Activated T-helper 17 cell treated with anti-CD3 and anti-CD28 coated beads, Interleukin-2, amount 50 U/mL, for 72 hours (primary cell): ENCODE measurements at places on chromosomes 2 and 18. TPM values are rescaled to one million over a fixed set of nuclear protein-coding genes. Genes with fewer than 3 reads are reported as not detected.

GRCh38 chr2:201419986-201420385 is 31.3 kb downstream of the TRAK2 start:
- peak; percentile 45 for ATAC-seq

GRCh38 chr2:148607566-148607965 is 37.0 kb upstream of the EPC2 start:
- no peak for ATAC-seq

- ATAC-seq = no peak
Measured at GRCh38 chr2:182406221-182406620, 20.6 kb downstream of the PDE1A start.

DNA sequence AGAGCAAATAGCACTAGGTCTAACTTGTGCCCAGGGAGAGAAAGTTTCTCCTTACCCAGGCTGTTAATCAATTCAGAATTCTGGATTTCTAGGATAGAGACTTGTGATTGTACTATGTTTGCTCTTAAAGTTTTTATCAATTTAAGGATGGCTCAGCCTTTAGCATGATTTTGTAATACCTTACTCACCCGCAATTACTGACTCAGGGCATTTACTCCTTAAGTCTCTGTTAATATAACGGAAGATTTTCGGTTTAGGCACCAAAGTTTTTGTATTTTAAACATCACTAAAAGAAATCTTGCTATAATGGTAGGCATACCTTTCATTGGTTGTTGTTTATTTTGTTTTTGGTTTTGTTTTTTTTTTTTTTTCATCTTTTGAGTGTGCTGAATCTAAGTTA is 358.2 kb downstream of the RBM43 start:
- no peak for ATAC-seq

GRCh38 chr18:13623348-13623747 is 103.0 kb downstream of the FAM210A start:
- ATAC-seq = no peak

DNA sequence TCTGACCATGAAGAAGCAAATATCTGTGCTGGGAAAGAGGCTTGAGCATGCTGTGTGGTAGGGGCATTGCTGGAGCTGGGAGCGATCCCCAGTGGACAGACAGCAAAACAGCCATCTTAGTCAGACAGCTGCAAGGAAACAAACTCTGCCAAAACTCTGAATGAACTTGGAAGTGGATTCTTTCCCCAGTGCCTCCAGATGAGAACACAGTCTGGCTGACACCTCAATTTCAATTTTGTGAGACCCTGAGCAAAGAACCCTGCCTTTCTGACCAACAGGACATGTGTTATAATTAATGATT is 23.2 kb upstream of the FAP start:
- no peak for ATAC-seq

GRCh38 chr2:221304916-221305315 is 267.2 kb downstream of the EPHA4 start:
- ATAC-seq = no peak

DNA sequence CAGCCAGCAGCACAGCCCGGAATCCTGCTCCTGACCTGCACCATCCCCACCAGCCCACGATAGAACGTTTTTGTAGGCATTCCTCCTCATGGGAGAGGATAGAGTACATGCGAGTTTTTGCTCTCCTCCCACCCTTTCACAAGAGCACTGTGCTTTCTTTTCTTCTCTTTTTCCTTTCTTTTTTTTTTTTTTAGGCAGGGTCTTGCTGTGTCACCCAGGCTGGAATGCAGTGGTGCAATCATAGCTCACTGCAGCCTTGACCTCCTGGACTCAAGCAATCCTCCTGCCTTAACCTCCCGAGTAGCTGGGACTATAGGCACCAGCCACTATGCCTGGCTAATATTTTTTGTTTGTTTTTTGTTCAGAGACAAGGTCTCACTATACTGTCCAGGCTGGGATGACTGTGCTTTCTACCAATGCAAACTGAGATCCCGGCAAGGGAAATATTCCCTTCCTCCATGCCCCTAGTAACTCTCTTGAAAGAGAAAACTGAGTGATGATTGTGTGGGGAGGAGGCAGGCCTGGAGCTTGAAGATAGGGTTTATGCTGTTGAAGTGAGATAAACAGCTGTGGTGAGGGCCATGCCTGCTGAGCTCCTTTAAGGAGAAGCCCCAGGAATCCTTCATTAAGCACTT is 82.6 kb upstream of the TXNDC2 start:
- ATAC-seq = no peak

DNA sequence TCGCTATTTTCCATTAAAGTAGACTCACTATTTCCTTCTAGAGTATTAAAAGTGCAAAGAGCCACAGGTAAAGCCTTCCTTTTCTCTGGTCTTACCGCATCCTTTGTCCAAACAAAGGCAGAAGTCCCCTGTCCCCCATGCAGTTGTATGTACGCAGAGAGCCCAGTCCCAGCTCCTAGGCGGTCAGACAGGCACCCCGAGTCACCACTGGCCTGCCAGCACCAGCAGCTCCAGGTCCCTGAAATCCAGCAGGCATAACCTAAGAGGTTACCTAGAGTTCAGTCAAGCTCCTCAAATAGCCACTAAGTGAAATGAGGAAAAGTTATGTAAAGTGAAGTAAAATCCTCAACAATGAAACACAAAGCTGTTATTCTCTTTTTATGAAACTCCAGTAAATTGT is 60.4 kb upstream of the TWIST2 start:
- no peak for ATAC-seq

- no peak for ATAC-seq
Measured at GRCh38 chr2:1594373-1595171, 149.7 kb downstream of the PXDN start.

- ATAC-seq = no peak
Measured at GRCh38 chr2:194301946-194302345, 1355.1 kb upstream of the SLC39A10 start.

- no peak for ATAC-seq
Measured at GRCh38 chr2:26674771-26675170, 17.8 kb upstream of the KCNK3 start.

DNA sequence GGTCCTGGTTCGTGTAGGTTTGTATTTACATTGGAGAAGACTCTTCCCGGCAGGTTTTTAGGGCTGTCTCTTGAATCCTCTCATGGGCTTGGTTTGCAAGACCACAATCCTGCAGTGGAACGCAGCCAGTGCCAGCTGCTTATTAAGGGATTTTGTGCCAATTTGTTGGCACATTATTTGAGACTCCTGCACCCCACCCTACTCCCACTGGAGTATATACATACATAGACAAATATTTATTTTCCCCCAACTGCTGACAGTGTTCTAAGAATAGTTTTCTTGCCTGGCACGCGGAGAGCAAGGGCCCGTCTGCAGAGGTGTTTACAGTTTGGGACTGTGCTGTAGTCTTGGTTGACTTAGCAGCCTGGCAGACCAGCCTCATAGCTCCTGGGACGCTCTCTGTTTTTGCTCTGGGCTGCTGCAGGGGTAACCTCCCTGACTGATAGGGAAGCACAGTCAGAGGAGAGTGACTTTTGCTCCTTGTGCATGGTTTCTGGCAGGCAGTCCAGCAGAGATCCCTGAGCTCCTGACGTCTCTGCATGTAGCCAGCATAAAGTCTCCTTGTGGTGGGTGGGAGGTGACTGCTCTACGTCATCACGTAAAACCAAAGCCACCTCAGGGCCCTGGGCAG is 1.9 kb downstream of the LDLRAD4 start:
- no peak for ATAC-seq

- peak; percentile 61 for ATAC-seq
Measured at GRCh38 chr18:77102259-77103040, 30.1 kb downstream of the MBP start.

- no peak for ATAC-seq
Measured at GRCh38 chr2:227716501-227716900, 1.3 kb downstream of the SLC19A3 start.

DNA sequence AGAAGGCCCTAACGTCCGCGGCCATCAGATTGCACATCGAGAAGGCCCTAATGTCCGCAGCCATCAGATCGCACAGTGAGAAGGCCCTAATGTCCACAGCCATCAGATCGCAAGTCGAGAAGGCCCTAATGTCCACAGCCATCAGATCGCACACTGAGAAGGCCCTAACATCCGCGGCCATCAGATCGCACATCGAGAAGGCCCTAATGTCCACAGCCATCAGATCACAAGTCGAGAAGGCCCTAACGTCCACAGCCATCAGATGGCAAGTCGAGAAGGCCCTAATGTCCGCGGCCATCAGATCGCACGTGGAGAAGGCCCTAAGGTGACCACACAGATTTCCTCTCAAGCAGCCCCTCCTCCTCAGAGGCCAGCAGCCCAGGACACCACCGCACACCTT is 193.2 kb upstream of the PXDN start:
- no peak for ATAC-seq

DNA sequence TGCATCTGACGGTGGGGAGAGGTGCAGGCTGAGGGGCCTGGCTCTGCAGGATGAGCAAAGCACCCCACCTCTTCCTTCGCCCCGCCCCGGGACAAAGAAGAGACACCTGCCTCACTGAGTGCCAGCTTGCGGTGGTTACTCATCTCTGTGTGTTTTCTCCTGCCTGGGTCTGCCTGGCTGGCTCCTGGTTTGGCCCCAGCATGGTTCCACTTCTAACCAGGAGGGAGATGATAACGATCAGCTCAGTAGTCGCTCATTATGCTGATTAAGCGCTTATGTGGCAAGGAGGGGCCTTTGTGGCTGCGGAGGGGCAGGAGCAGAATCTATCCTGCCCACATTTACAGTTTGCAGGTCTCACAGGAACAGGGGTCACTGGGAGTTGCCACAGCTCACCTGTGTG is 68.7 kb upstream of the EDAR start:
- peak; percentile 38 for ATAC-seq

DNA sequence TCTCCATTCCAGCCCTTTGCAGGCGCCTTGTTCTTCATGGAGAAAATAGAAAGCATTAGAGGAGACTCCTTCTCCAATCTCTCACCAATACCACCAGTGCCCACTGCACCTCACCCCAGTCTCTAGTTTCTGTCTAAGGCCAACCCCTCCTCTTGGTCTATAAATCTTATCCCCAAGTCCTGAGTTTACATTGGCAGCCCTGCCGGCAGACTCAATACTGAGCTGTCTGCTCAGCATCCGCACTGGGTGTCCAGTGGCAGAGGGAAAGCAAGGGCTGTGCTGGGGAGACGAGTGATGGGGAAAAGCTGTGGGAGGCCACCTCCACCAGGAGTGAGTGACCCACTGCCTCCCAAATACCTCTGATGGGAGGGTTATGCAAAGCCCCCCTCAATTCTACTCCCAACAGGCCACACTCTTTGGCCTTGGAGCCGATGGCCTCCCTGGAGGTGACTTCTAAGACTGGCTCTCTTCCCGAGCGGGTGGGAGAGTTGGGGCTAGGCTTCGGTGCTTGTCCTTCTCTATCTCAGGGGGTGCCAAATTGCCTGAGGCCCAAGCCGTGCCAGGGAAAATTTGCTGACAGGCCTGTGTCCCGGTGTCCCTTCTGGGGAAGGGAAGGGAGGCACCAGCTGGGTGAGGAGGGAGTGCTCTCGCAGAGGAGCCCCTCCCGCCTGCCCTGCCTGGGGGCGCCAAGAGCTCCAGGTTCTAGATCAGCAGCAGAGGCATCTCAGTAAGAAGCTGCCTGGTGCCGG is 165.2 kb upstream of the MSH6 start:
- no peak for ATAC-seq

DNA sequence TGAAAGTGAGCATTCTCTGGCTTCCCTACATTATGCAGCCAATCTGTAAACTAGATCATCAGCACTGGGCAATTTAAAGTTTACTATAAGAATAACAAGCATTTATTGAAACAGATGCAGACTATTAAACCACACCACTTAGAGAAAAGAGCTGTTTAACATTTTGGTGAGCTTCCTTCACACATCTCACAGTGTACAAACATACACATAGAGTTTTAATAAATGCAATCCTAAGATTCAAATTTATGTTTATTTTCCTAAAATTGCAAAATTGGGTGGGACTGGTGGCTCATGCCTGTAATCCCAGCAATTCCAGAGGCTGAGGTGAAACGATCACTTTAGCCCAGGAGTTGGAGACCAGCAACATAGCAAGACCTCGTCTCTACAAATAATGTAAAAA is 199.3 kb downstream of the SH3BP4 start:
- no peak for ATAC-seq

DNA sequence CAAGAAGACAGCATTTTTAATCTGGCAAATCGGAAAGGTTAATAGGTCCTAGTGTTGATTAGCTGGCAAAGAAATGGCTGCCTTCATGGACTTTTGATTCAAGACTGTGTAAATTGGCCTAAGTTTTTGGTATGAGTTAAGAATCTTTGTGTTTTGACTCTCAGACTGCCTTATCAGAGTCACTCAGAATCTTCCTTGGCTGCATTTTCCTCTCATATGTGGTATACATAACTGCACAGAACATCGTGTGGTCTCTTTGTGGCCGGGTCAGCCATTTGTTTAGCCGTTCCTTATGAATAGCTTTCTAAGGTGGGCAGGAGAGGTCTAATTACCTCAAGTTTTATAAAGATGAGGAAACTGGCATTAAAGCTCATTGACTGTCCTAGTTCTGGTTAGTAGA is 30.1 kb downstream of the CAB39 start:
- no peak for ATAC-seq

- no peak for ATAC-seq
Measured at GRCh38 chr18:33154049-33154448, 286.5 kb downstream of the CCDC178 start.

DNA sequence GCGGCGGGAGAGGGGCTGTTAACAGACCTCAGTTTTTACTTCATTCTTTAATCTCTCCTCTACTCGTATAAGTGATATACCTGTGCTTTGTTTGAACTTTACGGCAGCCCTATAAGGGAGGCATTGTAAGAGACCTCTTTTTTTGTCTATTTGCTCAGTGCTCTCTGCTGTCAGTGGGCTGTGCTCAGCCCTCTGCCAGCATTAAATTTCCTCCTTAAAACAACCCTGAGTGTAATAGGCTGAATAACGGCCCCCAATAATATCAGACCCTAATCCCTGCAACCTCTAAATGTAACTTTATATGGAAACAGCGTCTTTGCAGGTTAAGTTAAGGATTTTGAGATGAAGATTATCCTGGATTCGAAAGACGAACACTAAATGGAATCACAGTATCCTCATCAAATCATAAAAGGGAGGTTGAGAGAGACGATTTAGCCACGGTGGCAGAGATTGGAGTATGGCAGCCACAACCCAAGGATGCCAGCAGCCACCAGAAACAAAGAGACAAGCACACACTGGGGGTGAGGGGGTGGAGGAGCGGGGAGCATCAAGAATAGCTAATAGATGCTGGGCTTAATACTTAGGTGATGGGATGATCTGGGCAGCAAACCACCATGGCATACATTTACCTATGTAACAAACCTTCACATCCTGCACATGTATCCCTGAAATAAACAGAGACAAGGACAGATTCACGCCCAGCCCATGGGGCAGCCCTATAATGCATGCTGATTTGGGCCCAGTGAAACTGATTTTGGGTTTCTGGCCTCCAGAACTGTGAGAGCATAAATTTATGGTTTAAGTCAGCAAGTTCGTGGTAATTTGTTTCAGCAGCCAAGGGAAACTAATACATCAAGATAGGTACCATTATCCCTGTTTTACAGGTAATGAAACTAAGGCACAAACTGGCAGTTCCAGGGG is 894 bp upstream of the FARSB start:
- peak; percentile 11 for ATAC-seq

- ATAC-seq = no peak
Measured at GRCh38 chr18:37641573-37641972, 76.0 kb upstream of the CELF4 start.

Gene SNORC
- 3.1 TPM for total RNA-seq

Gene WDCP
- total RNA-seq = 19.0 TPM

Gene POTEJ
- total RNA-seq = not detected

Gene CTAGE1
- total RNA-seq = not detected

Gene PROKR1
- not detected for total RNA-seq

Gene BCL11A
- total RNA-seq = not detected

Gene AFF3
- 0.42 TPM for total RNA-seq

Gene FEV
- total RNA-seq = not detected

Gene RTTN
- total RNA-seq = 36.4 TPM

Gene GREB1
- 0.95 TPM for total RNA-seq

Gene INPP5D
- total RNA-seq = 81.6 TPM
